Fibroblast of skin of right biceps (primary cell): ENCODE measurements at places on chromosomes 6 and 20.

GRCh38 chr6:116533233-116533957 is 12.1 kb downstream of the TRAPPC3L start:
- DNase-seq = no peak

DNA sequence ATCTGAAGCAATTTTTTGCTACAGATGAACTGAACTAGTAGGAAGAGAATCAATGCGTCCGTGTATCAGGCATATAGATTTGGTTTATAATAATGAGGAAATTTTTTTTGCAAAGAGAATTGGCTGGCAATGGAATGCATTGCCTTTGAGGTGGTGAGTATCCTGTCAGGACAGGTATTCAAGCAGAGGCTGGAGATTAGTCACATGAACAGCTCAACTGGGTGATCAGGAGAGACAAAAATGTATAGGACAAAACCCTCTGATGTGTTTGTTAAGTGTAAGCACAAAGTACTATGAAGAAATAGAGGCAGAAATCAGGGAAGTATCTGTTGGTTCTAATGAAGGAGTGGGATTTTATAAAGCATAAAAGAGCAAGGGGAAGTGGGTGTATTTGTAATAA is 80.5 kb downstream of the ISM1 start:
- DNase-seq = no peak

- DNase-seq = no peak
These were observed 228.9 kb downstream of the HIVEP2 start for GRCh38 chr6:142716097-142716496.

DNA sequence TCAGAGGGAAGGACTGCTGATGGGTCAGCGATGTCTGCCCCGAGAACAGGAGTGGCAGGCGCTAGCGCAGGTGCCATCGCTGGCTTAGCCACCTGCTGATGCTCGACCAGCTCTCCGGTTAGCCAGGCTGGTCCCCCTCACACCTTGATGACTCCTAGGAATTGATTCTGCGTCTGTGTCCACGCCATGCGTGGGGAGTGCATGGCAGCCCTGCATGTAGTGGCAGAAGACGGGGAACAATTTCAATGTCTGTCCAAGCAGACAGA is 6.7 kb downstream of the SS18L1 start:
- DNase-seq = no peak

- no peak for DNase-seq
These were observed 18.4 kb downstream of the RHAG start for GRCh38 chr6:49618257-49618656.

DNA sequence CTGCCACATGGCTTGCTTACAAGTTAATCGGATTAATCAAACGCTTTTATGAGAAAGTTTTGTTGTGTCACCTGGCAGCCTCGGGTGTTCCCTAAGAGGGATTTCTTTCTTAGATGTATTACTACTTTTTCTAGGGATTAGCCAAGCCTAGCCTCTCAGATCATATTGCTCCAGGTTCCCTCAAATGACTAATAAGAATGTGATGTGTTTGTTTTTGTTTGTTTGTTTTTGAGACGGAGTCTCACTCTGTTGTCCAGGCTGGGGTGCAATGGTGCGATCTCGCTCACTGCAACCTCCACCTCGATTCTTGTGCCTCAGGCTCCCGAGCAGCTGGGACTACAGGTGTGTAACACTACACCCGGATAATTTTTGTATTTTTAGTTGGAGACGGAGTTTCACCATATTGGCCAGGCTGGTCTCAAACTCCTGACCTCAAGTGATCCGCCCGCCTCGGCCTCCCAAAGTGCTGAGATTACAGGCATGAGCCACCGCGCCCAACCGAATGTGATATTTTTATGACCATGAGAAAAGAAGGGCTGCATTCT is 977 bp downstream of the HMGN4 start:
- no peak for DNase-seq

DNA sequence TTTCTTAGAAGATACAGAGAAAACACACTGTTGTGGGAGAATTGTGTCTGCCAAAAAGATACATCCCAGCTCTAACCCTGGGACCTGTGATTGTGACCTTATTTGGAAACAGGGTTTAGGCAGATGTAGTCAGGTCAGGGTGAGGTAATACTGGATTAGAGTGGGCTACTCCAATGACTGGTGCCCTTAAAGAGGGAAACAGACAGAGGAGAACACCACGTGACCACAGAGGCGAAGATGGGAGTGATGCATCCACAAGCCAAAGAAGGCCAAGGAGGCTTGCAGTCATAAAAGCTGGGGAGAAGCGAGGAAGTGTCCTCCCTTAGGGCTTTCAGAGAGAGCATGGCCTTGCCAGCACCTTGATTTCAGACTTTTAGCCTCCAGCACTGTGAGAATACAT is 35.6 kb downstream of the SLC52A3 start:
- no peak for DNase-seq

DNA sequence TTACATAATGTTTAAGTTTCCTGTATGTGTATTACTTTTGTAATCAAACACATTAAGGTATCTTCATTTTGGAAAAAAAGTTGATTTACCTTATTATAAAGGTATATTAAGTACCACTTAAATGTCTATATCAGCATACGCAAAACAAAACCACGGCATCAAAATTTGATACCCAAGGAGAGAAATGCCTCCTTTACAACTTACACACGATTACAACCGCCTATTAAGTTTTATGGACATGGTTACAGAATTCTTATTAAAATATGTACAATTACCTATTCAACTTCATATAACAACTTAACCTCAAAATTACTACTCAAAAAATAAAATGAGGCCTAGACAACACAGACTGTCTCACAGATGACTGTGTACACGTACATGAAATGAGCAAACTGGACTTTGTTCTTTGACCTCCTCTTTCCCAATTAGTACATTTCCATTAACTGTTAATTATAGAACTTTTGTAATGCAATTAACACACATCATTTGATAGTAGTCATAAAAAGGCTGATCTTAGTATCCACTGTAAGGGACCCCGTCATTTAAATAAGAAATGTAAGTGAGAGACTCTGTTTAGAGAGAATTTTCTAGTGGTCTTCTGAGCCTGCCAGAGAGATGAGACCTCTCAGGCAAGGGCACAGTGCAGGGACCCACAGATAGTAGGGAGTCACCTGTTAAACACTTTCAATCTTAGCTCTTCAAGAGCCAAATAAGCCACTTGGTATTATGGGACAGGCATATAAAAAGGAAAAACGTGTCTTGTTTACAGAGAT is 2.5 kb downstream of the DIDO1 start:
- DNase-seq = no peak

GRCh38 chr20:36093804-36094145 is 60.8 kb upstream of the EPB41L1 start:
- DNase-seq = no peak

DNA sequence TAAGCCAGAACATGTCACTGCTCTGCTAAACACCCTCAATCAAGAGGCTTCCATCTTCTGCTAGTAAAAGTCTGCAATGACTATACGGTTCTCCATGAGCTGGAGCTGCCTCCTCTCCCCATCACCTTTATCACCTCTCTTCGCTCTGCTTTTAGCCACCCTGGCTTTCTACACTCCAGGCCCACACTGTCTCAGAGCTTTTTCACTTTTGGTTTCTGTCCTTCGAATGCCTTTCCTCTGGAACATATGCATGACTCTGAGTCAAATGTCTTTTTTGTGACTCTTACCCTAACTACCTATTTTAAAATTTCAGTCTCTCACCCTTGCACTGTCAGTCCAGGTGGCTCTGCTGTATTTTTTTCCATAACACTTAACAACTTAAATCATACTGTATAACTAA is 525.4 kb upstream of the RNF217 start:
- no peak for DNase-seq

- DNase-seq = no peak
These were observed 177.4 kb upstream of the PLN start for GRCh38 chr6:118370722-118371121.

GRCh38 chr6:85677234-85677956 is 34.7 kb upstream of the SYNCRIP start:
- no peak for DNase-seq

- DNase-seq = no peak
These were observed 19.4 kb downstream of the NQO2 start for GRCh38 chr6:3019065-3019464.

- DNase-seq = no peak
These were observed 6.3 kb downstream of the TUBB1 start for GRCh38 chr20:59025511-59025910.

DNA sequence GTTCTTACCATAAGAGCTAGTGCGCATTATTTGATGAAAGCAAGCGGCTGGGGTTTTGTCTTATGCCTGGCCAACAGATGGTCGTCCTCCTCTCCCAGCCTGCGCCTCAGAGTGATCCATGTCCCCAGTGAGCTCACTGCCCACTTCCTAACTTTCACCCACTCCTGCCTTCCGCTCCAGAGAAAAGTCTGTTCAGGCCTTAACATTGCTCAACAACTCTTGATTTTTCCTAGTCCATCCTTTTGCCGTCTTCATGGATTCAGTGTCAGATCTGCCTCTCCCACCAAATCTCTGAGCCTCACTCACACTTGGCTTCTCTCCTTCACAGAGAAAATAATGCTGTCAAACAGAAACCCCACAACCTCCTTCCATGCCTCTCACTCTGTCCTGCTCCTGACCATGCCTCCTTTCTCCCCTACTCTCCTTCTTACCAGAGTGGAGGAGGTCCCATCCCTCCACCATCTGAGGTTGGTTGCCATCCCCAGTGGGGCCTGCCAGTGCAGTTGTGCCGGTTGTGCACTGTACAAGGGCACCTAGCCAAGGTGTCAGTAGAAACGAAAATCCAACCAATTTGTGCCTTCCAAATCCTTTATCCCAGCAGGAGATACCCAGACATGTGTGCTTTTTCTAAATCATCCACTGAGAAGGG is 58.9 kb upstream of the SRSF6 start:
- no peak for DNase-seq

- DNase-seq = no peak
These were observed 13.5 kb upstream of the SNAI1 start for GRCh38 chr20:49969234-49969633.

- no peak for DNase-seq
These were observed 45.1 kb downstream of the WDR27 start for GRCh38 chr6:169656546-169657283.

DNA sequence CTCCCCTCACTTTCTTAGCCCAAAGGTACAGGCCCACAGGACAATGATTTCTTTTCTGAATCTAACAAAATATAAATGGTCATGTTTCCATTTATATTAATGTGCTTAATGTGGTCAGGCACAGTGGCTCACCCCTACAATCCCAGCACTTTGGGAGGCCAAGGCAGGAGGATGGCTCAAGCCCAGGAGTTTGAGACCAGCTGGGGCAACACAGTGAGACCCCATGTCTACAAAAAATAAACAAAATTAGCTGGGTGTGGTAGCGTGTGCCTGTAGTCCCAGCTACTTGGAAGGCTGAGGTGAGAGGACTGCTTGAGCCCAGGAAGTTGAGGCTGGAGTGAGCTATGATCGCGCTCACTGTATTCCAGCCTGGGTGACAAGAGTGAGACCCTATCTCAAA is 77.2 kb upstream of the TULP1 start:
- DNase-seq = no peak

GRCh38 chr20:60484316-60484715 is 526.1 kb downstream of the CDH26 start:
- no peak for DNase-seq

GRCh38 chr6:117200067-117200466 is 65.3 kb upstream of the VGLL2 start:
- no peak for DNase-seq

GRCh38 chr6:27290065-27290849 is 21.8 kb downstream of the POM121L2 start:
- DNase-seq = peak; percentile 55

DNA sequence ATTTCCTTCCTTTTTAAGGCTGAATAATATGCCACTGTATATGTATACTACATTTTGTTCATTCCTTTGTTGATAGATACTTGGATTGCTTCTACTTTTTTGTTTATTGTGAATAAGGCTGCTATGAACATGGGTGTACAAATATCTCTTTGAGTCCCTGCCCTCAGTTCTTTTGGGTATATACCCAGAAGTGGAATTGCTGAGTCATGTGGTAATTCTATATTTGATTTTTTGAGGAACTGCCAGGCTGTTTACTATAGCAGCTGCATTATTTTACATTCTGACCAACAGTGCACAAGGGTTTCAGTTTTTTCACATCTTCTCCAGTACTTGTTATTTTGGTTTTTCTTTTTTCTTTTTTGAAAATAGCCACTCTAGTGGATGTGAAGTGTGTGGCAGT is 34.1 kb downstream of the CDS2 start:
- DNase-seq = no peak

GRCh38 chr6:25627001-25627400 is 25.0 kb upstream of the SCGN start:
- DNase-seq = no peak

- DNase-seq = no peak
These were observed 1.7 kb upstream of the COL9A1 start for GRCh38 chr6:70304616-70305015.

- DNase-seq = peak; percentile 36
These were observed 97.5 kb upstream of the ZBTB24 start for GRCh38 chr6:109580519-109580918.

DNA sequence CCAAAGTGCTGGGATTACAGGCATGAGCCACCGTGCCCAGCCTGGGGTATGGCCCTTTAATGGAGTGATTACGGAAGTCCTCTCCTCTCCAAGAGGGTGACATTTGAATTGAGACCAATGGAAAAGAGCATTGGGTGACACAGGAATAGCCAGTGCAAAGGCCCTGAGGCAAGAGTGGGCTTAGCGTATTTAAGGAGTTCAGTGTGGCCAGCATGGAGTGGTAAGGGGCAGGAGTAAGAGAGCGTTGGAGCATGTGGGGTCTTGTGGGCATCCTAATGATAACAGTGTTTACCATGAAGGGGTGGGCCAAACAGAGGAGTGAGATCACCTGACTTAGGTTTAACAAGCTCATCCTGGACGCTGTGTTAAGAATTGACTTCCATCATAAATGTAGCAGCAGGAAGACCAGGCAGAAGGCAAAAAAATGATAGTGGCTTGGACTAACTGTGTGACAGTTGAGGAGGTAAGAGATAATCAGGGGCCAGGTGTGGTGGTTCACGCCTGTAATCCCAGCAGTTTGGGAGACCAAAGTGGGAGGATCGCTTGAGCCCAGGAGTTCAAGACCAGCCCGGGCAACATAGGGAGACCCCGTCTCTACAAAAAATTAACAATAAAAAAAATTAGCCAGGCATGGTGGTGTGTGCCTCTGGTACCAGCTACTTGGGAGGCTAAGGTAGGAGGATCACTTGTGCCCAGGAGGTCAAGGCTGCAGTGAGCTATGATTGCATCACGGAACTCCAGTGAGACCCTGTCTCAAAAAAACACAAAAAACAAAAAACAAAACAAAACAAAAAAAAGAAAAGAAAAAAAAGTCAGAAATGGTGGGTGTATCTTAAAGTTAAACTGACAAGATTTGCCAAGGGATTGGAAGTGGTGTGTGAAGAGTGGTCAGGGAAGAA is 40.7 kb downstream of the TAF8 start:
- no peak for DNase-seq
